ENCODE measurements at places on chromosomes 2 and 18.

GRCh38 chr2:37782721-37783371, 111.4 kb upstream of the CDC42EP3 start:
- no peak for DNase-seq

DNA sequence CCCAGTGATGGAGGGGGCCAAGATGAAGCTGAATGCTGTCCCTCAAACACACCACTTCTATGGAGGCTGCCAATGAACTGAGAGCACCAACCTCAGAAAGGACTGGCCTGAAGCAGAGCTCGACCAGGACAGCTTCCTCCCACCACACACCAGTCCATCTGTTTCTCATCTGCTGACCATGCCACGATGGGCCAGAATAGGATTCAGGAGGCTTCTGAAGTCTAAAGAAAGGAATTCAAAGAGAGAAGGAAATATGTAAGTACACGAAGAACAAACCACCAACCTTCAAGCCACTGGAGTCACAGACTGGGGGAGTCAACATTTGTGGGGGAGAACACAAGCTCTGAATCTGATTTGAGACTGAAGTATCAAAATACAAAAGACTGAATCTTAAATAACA, 157.6 kb upstream of the CCDC68 start:
- DNase-seq, result no peak

DNA sequence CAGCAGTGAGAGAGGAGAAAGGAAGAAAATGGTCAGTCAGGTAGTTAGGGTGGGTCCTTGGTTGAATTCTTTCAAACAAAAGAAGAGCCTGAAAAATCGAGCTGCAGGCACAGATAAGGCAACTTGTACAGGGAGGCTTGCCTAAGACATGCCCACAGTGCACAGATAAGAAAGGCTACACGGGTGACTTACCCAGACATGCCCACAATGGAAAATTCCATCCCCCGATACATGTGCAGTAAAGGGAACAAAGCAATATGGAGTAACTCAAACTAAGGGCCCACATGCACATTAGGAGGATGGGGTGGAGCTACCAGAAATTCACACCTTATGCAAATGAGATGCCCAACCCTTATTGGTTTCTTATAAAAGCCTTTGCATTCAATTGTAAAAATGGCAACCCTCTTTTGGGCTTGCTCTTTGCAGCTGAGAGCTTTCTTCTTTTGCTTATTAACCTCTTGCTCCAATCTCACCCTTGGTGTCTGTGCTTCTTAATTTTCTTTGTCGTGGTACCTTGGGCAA, 110.3 kb upstream of the RMP24 start:
- DNase-seq, result no peak

DNA sequence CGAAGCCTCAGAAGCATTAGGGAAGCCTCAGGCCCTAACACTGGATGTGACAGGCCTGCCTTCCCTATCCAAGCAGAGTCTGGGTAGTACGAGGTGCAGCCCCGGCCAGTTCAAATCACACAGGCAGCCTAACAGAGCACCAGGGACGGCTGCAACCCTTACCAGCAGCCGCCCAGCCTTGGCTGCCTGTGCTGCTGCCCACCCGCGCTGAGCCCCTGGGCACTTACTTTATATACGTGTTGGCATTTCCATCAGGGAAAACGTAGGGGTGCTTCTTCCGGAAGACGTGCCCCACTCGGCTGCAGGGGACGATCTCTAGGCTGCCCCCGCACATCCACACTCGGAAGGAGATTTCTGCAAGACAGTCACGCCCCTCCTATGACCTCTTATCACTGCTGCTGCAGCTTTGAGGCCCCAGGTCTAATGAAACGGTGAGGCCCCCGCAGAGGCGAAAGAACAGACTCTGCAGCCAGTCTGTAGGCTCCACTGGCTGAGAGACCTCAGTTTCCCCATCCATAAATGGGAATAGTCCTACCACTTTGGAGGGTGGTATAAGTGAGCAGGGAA, 124.7 kb upstream of the CAPN13 start:
- no peak for DNase-seq

All from upper lobe of right lung (tissue), 1 donor.